ENCODE measurements at places on chromosomes 6 and 20.
A peak's percentile ranks its signal among the peaks of the same experiment; 100 is the strongest.

DNA sequence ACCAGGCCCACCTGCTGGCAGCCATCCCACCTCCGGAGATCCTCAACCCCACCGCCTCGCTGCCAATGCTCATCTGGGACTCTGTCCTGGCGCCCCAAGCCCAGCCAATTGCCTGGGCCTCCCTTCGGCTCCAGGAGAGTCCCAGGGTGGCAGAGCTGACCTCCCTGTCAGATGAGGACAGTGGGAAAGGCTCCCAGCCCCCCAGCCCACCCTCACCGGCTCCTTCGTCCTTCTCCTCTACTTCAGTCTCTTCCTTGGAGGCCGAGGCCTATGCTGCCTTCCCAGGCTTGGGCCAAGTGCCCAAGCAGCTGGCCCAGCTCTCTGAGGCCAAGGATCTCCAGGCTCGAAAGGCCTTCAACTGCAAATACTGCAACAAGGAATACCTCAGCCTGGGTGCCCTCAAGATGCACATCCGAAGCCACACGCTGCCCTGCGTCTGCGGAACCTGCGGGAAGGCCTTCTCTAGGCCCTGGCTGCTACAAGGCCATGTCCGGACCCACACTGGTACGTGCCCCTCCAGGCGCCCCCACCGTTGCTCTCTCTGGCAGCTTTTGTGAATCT lies 1.1 kb downstream of the SNAI1 start:
- DNase-seq = no peak

DNA sequence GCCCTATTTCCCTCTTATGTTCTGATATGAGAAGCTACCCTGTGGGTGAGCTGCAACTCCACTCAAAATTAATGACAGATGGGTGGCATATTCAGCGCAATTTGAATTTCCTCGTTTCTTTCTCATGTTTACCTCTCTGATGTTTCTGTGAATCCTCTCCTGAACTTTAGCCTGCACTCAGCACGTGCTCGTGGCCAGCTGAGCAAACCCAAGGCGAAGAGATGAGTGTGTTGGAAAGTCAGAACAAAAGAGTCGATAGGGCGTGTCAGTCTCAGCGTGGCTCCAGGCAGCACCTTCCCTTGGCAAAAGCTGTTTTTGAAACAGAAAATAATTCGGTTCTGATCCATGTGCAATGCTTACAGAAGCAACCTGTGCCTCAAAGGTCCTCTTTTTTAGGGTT lies 226.1 kb upstream of the GMDS start:
- no peak for DNase-seq

DNA sequence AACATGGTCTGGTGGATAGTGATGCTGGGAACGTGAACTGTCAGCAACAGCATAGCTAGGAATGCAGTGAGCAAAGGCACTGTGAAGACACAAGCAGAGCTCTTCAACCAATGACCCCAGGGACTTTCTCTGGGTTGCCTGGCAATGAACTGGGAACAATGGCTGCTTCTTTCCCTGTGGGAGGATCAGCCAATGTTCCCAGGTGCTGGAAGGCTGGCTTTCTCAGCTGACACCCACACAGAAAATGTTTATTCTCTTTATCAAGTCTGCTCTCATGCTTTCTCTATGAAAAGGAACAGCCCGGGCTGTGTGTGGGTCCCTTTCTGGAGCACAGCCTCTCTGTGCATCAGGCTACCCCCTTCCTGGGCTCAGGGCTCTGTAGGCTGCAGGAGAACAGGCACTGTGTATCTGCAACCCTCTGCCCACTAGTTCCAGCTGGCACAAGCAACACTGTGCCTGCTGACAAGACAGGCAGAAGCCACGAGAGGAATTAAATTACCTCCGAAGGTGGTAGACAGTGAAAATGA lies 54.2 kb downstream of the HFE start:
- DNase-seq = no peak

GRCh38 chr6:100023798-100024197 lies 29.8 kb upstream of the MCHR2 start:
- DNase-seq = no peak

DNA sequence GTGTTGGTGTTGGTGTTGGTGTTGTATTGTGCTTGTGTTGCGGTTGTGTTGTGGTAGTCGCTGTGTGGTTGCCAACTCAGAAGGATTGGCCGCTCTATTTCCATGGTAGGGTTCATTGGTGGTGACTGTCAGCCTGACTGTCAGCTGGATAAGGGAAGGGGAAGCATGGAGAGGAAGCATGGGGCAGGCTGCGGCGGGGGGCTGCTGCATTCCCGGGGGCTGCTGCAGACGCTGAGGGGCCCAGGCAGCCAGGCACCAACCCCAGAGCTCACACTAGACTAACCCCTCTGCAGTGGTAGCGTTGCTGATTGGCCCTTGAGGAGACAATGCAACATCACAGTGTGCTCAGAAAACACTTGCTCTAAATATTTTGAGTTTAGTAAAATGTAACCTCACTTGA lies 199.2 kb downstream of the SMOC2 start:
- DNase-seq = no peak

DNA sequence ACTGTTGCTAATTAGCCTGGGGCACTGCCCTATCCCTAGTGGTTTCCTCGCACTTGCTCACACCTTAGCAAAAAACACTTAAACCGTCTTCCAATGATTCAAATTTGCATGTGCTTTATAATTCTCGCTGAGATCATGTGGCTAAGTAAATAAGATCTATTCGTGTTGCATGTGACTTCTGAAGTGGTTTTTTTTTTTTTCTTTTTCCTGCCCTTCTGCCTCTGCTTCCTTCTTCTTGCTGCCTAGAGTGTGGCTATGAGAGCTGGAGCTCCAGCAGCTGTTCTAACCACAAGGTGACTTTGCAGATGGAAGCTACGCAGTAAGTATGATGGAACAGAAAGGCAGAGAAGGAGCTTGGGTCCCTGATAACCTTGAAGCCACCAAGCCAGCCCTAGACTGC lies 36.5 kb downstream of the SULF2 start:
- no peak for DNase-seq

- no peak for DNase-seq
Observed at GRCh38 chr6:8242885-8243284, 140.5 kb upstream of the EEF1E1 start.

GRCh38 chr6:43606019-43606418 lies 23.0 kb downstream of the GTPBP2 start:
- DNase-seq = no peak

DNA sequence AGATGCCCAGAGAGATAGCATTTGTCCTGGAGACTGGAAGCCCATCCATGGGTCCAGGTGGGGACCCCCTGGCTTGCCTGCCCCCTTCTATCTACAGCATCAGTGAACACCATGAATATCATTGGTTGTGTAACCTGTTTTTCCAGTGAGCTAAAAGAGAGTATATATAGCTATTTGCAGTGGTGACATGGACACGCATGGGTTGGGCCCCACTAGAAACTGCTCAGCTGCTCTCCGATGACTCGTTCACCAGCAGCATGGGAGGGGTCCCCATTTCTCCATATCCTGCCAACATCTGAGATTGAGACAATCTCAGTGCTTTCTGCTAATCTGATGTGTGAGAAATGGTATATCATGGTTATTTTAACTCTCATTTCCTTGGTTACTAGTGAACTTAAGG lies 4.0 kb upstream of the ZC3H12D start:
- peak; percentile 44 for DNase-seq

DNA sequence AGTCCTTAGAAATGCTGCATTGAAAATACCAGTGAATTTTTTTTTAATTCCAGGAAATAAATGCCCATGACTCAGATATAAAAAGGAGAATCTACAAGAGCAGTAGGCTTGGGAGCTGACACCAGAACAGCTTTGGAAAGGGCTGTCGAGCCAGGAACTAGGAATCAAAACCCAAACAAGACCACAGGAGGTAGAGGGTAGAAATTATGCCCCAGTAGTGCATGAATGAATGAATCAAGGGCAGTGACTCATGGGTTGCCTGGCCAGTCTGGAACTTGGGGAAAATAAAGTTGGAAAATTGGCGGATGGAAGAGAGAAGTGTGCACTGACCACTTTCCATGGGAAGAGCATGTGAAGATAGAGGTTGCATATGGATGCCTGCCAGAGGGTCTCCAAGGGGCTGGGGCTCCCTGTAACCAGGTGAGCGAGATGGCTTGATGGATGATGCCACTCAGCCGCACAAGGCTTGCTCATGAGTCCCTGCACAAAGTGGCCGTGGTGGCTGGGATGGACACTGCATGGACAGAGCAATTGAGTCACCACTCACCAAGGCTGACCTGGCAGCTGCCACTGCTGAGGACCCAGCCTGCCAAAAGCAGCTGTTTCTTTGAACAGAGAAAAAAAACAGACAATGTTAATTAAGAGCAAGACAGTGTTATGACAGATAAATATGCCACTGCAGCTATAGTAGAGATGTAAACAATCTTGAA lies 15.2 kb upstream of the MCCD1 start:
- DNase-seq = no peak

DNA sequence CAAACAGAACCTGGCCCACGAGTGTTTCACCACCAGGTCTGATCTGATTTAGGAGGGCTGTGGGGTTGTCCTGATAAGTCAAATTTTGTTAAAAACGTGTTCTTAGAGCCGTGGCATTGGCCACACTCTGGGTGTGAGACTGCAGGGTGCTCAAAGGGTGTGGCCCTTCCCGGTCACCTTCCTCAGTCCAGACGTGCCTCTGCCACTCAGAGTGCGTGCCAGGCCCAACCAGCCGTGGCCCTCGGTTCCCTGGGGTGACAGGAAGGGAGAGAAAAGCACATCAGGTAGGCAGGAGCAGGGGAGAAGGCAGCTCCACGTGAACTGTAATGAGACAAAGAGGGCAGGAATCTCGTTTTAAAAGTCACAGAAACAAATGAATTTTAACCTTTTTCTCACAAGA lies 115.4 kb downstream of the FAM120B start:
- DNase-seq = no peak

- DNase-seq = no peak
Observed at GRCh38 chr20:44171775-44172571, 15.0 kb downstream of the JPH2 start.

- no peak for DNase-seq
Observed at GRCh38 chr20:516799-517198, 26.8 kb downstream of the CSNK2A1 start.

DNA sequence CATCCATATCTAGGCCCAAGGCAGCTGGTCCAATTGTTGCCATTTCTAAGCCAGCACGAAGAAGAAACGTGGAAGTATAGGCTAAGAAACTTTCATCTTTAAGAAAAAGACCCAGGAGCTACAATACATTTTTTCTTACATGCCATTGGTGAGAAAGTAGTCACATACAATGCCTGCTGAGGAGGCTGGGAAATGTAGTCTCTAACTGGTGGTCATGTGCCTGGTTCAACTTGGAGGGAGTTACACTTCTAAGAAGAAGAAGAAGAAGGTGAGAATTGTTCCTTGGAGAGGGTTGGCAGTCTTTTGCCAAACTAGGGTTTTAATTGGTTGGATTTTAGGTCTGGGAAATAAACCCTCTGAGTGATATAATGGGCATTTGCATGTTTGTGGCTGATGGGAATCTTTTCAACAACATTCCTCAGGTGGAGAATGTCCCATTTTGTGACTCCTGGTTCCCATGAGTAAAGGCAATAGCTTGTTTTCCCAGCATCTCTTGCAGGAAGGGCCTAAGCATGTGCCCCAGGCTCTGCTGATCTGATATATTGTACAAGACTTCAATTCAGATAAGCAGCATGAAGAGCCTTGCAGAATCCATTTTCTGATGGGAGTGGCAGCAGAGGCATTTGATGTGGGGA lies 47.0 kb upstream of the PREP start:
- no peak for DNase-seq

- DNase-seq = no peak
Observed at GRCh38 chr20:48403167-48403761, 424.5 kb downstream of the PREX1 start.

DNA sequence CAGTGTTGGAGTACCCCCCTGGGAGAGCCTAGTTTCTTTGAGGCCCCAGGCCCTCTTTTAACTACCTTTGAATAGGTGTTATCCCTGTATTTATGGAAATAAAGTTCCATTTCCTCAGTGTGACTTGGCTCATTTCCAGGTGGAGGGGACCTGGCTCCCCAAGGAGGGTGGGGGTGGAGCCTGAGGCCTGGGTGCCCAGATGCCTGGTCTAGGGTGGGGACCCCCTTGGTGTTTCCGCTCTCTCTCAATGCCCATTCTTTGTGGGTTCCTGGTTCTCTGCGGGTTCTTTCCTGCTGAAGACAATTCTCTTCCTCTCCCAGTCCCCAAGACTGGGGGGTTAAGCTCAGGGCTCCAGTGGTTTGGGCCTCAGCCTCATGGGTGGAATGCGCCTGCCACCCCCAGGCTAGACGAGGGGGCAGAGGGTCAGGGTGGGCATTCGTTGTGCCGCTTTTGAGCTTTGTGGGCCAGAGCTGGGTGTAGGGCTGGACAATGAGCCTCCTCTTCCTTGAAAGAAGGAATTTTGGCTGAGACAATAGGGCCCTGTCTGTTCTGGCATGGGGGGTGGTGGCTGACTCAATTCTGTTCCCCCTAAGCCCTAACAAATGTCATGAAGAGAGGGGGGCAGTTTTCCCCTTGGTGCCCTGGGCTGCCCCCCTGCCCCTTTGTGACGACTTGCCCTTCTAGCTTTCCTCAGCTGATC lies 686 bp upstream of the EGFL8 start:
- no peak for DNase-seq

- DNase-seq = no peak
Observed at GRCh38 chr6:36851149-36851614, 11.9 kb upstream of the CPNE5 start.

DNA sequence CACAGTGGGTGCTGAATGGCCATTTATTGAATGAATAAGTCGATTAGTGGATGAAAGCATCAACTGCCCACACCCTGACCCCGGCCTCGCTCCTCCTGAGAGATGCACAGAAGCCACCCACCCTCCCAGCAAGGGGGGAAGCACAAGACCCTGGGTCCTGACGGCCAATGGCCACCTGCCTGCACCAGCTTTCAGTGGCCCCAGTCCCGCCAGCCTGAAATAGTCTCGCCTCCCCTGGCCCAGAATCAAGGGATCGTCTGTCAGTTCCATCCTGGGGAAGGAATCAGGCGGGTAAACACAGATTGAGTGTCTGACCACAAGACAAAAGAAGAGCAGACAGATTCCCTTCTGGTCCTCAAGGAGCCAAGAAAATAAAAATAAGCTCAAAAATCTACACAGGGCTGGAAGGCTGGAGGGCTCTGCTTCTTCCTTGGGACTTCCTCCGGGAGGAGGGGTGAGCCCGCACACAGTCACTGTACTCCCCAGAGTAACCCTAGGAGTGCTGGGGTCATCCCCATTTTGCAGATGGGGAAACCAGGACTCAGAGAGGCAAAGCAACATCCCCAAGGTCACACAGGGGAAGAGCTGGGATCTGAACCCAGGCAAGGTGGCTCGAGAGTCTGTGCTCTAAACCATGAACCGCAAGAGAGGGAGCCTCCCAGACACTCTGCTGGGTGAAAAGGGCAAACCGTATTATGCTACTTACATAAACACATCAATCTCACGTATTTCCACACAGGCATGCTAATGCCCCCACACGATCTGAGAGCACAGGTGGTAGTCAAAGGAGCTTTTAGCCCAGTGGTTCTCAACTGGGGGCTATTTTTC lies 7.8 kb downstream of the PREX1 start:
- no peak for DNase-seq

- no peak for DNase-seq
Observed at GRCh38 chr20:21583486-21584168, 69.8 kb upstream of the NKX2-2 start.

GRCh38 chr6:166424431-166424830 lies 41.7 kb upstream of the MPC1 start:
- peak; percentile 4 for DNase-seq

- no peak for DNase-seq
Observed at GRCh38 chr6:52693773-52694172, 22.9 kb downstream of the TMEM14A start.

- peak; percentile 28 for DNase-seq
Observed at GRCh38 chr6:130322673-130323268, 43.0 kb upstream of the TMEM200A start.

- DNase-seq = no peak
Observed at GRCh38 chr6:17291778-17292177, 10.6 kb downstream of the RBM24 start.

- DNase-seq = no peak
Observed at GRCh38 chr6:42316981-42317380, 99.3 kb upstream of the MRPS10 start.

All from activated CD4-positive, alpha-beta T cell treated with anti-CD3 and anti-CD28 coated beads for 1 hour (primary cell).